ENCODE measurements at places on chromosomes 2 and 18.

- DNase-seq, result no peak
Observed at GRCh38 chr2:12060886-12061285, 314.5 kb downstream of the LPIN1 start.

DNA sequence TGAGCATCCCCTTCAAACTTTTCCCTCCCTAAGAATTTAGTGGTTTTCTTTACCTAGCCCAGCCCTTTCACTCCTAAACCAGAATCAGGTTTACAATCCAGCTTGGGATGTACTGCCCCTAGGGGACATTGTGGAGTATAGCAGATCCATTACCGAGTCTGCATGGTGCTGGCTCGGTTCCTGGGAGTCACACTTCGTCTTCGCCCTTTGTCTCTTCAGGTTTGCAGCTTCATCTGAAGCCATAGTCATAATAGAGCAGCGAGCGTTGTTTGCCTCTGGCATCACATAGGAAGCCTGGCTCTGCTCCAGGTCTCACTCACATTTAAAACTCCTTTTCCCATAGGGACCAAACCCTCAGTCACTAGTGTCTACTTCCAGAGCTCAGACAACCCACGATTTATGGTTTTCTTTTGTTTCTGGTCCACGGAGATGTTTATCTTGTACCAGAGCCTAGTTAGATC, 16.8 kb upstream of the LYPD6 start:
- peak; percentile 9 for DNase-seq

- no peak for DNase-seq
Observed at GRCh38 chr2:6999211-6999877, 82.1 kb downstream of the RNF144A start.

DNA sequence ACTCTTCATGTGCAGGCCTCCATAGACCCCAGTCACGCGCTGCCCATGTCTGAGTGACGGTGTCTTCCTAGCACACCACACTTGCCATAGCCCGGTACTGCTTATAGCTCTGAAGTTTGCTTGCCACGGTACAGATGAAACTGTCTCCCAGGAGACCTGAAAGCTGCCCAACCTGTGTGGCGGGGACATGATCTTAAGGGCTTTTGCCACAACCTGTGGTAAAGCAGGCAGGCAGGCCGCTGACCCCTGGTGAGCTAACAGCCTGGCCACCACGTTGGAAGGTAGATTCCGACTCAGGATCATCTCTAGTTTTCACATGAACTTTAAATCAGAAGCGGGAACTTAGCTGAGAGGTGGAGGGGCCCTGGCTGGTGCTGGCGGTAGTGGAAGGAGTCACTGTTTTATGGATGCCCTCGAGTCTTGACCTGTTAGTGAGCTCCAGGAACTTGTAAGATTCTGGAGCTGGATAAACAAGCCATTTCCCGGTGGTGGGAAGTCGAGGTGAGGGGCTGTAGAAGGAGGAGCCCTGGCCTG, 153.3 kb downstream of the ZNF236 start:
- no peak for DNase-seq

DNA sequence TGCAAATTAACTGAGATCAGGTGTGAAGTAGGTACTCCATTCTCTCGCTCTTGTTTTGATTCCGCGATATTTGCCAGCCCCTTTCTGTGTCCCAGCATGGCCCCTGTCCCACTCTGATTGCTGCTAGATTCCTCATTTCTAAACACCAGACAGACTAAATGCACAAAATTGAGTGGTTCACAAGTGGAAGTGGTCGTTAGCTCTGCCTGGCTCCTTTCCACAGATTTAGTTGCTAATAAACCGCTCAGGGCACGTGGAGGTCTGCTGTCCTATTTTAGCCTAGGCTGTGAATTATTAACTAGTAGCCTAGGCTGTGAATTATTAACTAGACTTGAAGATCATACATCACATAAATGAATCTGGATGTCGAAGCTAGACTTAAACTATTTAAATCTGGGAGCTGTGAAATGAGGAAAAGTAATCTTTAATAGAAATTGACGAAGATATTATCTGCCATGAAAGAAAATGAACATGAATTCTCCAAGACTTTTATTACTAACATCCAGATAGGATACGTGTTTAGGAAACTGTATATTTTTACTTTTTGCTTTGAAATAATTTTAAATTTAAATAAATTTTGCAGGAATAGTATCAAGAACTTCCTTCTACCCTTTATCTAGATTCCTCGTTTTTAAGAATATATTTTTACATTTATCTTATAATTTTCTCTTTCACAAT, 3.7 kb downstream of the IL1RL2 start:
- no peak for DNase-seq

GRCh38 chr2:10561288-10562035, 113.3 kb upstream of the ODC1 start:
- no peak for DNase-seq

DNA sequence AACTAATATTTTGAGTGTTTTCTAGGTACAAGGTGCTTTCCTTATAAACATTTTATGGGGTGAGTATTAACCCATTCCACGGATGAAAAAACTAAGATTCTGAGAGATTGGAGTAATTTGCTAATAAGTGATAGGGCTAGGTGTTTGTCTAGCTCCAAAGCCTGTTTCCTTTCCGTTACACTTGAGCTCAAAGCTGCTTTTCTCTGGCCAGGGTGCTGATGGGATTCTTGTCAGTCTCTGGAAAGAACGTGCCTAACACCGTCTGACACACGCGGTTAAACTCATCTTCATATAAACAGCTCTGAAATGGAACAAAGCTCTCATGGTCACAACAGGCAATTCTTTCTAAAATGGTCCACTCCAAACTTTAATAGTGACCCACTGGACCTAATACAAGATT, 2.0 kb upstream of the ANKRD29 start:
- no peak for DNase-seq

DNA sequence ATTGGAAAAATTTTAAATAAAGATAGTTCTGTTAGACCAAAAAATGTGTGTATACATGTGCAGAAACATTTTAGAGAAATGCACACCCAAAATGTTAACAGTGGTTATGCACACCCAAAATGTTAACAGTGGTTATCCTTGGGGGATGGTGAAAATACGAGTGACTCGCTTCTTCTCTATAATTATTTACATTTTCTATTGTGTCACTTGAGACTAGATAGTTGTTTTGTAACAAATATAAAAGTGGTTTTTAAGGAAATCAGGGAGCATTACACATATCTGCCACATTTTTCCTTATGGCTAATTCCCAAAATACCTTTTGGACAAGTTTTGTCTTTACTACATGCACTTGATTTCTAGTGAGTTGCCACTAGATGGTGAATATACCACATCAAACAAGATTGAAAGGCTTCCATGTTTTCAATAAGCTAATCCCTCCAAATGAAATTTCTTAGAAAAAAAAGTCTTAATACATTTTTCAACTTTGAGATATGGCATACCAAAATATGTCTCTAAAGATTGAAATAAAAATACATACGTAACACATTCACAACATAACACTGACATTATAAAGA, 9.0 kb upstream of the HIBCH start:
- no peak for DNase-seq

DNA sequence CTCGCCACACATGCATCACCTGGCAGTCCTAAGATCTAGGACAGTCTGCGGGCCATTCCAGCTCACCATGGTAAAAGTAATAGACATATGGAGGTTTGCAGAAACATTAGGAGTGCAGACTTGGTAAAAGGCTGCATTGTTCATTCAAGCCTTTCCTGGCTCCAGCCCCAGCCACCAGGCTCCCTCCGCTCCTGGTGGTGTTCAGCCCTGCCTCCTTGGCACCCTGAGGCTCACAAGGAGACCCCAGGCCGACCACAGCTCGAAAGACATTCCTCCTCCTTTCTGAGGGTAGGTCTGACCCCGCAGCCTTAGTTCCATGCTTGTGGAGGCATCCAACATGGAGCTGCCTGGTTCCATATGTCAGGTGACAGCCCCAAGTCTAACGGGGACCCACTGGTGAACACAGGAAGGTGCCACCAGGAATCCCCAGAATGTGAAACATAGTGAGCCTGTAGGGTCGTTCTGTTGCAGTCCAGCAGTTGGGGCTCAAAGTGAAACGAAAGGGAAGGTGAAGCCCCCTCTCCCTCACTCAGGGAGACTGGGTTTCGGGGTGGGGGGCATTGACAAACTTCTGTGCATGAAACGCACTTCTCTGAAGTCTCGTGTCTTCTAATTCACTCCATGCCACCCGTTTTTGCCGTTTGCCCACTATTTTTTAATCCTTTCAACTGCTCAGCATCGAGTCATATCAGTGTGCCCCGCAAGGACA, 5.0 kb upstream of the SP100 start:
- DNase-seq, result no peak

DNA sequence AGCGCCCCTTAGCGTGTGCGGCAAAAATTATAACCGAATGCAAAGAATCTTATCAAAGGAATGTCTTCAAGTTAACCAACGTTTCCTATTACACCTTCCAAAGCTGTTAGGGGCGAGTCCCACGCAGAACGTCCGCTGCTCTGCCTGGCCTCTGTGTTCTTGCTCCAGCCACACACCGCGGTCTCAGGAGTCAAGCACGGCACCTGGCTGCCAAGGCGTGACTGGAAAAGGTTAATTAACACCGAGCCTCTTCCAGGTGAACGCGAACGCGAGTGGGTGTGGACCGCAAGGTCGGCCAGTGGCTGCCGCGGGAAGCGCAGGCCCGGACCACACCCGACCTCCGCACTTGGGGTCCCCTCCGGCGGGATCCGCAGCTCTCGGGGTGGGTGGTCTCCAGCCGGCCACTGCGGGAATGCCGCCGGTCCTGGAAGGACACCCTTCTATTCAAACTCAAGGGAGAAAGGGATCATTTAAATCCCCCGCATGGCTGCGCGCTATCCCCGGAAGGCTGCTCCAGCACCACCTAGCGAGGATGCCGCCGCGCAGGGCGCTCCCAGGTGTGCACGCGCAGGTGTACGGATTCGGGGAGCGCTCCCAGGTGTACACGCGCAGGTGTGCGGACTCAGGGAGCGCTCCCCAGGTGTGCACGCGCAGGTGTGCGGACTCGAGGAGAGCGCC, 830 bp downstream of the CYB5A start:
- no peak for DNase-seq

DNA sequence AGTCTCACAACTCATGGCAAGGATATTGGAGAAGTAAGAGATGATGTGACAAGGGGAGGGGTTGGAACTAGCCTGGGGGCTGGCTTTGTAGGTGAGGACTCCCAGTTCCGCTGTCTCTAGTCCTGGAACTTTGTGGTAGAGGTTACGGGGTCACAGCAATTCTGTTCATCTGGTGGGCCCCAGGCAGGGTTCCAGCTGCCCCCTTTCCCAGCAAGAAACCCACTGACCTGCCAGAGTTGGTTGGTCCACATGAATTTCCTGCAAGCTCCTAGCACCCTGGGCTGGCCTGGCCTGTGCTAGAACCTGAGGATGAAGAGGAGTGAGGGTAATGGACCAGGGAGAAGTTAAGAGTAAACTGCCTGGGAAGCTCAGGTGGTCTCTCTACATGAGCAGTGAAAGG, 41.3 kb downstream of the PSD4 start:
- DNase-seq, result no peak

DNA sequence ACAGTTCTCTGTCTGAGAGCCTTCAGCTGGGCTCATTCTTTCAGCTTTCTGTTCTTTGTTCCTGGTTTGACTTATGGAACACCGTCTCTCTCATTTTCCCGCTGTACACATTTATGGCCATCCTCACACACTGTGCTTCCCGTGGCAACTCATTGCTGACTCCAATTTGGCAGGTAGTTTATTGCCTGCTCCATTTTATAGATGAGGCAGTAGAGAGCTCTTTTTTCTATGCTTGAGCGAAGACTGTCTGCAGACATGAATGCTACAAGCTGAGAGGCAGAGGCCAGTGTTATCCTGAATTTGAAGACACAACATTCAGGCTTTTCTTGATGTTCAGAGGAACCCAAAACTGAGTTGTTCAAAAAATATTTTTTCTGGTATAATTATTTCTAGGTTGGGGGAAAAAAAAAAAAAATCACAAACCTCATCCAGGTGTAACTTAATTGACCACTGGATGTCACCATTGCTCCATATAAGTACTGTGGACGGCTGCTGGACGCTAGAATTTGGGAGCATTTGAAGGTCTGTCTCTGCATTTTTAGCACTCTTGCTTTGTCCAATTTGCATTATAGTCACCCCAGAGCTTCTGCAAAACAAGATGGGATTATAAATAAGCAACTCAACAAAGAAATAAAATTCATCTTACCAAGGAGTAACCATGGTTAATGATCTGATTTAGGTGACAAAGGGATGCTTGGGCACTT, 83.5 kb downstream of the HRH4 start:
- DNase-seq, result no peak

- no peak for DNase-seq
Observed at GRCh38 chr18:42413870-42414269, 458.8 kb downstream of the PIK3C3 start.

DNA sequence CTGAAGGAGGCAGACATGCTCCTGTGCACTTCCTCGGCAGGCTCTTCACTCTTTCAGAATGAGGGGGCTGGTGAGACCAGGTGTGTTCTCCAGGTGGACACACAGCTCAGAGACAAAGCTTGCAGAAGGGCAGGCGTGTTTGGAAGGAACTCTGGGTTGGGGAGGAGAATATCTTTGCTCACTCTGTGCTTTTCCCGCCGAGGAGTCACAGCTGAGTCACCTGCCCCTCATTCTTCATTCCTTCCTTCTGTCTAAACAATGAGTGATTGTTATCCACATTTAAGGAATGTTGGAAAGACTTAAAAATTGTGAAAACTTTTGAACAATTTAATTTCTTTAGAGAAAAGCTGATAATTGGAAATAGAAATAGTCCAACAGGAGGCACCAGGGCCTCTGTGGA, 126.3 kb upstream of the TPO start:
- no peak for DNase-seq

DNA sequence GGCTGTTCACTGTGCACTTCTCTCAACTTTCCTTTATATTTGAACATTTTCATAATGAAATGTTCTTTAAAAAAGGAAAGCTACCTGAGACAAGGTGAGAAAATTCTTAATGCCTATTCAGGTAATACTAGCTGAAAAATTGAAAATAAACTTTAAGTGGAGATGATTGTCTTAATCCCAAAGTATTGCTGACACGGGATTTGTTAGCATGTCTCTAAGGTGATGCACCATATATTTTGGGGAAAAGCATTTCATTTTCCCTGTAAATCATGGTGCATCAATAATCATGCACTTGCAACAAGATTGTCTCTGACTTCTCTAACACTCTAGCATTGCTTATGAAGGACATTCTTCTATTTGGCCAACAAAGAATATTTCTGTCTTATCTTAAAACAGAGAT, 848.0 kb downstream of the DPP10 start:
- DNase-seq, result no peak

DNA sequence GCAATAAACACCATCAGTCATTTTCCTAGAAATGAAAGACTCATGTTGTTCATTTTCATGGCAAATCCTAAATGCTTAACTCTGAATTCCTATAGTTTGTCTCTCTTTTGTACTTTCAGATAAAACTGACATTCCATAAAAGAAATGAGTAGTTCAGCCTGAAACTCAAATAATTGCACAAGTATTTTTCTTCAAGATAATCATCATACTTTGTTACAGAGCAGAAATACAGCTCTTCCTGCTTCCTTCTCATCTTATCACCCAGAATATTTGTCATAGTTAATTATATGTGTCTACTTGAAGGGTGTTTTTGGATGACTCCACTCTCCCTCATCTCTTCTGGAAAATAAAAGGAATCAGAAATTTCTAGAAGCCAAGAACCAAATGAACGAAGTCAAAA, 141.1 kb downstream of the HNMT start:
- DNase-seq, result no peak

GRCh38 chr2:28082131-28082530, 191.6 kb downstream of the BABAM2 start:
- no peak for DNase-seq

Data from neural crest cell (in vitro differentiated cells).